CD4-positive, alpha-beta memory T cell (primary cell): ENCODE measurements at places on chromosomes 1 and 21. TPM values are rescaled to one million over a fixed set of nuclear protein-coding genes. Genes with fewer than 3 reads are reported as not detected.

- H3K4me1 ChIP-seq, result no peaks in the 10 kb centered on the region
- no peaks in the 10 kb centered on the region for H3K36me3 ChIP-seq
- DNase-seq, result no peak
- no peak overlapping the region for H3K27ac ChIP-seq
Measured at GRCh38 chr1:55301912-55302311, 86.7 kb upstream of the USP24 start.

GRCh38 chr1:184362876-184363275 is 24.0 kb upstream of the C1orf21 start:
- no peaks in the 10 kb centered on the region for H3K27me3 ChIP-seq
- H3K4me1 ChIP-seq, result no peaks in the 10 kb centered on the region
- no peaks in the 10 kb centered on the region for H3K36me3 ChIP-seq
- no peak overlapping the region for H3K4me3 ChIP-seq
- no peak for DNase-seq
- no peak overlapping the region for H3K27ac ChIP-seq

DNA sequence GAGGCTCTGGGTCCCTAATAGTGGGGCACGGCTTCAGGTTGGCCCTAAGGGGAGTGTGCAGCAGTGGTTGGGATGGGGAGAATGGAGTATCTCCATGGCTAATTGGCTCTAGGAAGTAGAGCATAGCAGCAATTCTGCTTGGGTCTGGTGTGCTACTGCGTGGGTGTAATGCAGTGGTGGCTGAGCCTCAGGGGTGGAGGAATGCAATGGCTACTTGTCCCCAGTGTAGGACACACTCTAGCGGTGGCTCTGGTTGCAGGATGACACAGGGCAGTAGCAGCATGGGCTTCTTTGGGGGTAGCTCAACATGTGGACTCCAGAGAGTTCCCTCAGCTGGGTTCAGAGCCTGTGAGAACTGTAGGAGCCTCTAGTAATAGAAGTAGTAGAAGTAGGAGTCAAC is 91.2 kb upstream of the FAM78B start:
- no peaks in the 10 kb centered on the region for H3K36me3 ChIP-seq
- no peaks in the 10 kb centered on the region for H3K27me3 ChIP-seq
- DNase-seq, result no peak
- H3K4me1 ChIP-seq, result no peaks in the 10 kb centered on the region

DNA sequence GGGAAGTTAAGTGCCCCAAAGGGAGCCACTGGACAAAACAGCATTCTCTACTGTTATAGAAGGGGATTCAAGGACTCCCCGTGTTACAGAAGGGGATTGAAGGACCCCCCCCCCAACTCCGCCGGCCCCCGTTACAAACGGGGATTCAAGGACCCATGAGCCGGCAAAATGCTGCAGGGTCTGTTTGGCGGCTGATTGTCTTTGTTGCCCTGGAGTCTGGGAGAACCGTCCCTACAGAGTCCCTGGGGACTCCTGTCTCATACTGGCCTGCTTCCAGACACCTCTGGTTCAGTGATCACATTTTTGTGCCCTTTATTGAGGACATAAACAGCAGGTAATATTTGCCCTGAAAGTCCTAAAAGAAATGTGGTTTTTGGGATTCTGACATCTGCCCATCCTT is 96.4 kb downstream of the SYF2 start:
- H3K4me3 ChIP-seq, result no peak overlapping the region
- H3K36me3 ChIP-seq, result no peaks in the 10 kb centered on the region
- no peak for DNase-seq
- H3K27ac ChIP-seq, result no peak overlapping the region
- peaks cover 7% of the 10 kb centered on the region for H3K27me3 ChIP-seq
- H3K4me1 ChIP-seq, result no peaks in the 10 kb centered on the region

GRCh38 chr1:171486048-171486519 is 754 bp downstream of the PRRC2C start:
- H3K4me3 ChIP-seq, result peak overlapping the region; percentile 45
- H3K4me1 ChIP-seq, result peaks cover 54% of the 10 kb centered on the region
- no peaks in the 10 kb centered on the region for H3K27me3 ChIP-seq
- H3K27ac ChIP-seq, result peak overlapping the region; percentile 100

DNA sequence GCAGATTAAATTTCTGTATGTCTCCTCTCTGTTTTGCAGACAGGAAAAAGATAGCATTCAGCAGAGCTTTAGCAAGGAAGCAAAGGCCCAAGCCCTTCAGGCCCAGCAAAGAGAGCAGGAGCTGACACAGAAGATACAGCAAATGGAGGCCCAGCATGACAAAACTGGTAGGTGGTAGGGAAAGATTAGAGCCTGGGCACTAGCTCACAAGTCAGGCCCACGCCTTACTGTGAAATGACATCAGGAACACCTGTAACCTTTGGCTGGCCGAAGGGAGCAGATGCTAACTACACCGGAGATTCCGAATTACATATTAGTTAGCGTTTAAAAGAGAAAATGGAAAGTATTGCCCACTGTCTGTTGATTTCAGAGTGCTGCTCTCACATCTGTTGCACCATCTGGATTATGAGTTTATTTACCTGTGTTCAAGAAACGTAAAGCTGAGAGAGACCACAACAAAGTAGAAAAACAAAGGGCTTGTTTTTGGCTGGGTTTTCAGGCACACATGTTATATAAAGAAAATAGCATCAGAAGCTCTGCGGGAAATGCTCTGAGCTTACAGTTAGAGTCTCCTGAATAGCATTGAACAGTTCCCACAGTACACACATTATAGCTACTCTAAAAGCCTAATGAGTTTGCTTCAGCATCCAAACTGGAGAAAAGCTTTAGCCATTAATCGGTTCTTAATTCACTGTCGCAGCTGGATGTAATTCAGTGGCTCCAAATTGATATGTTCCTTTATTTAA is 160.0 kb downstream of the SDCCAG8 start:
- DNase-seq, result no peak
- no peaks in the 10 kb centered on the region for H3K36me3 ChIP-seq
- H3K4me1 ChIP-seq, result peaks cover 23% of the 10 kb centered on the region
- no peak overlapping the region for H3K27ac ChIP-seq

GRCh38 chr21:42781150-42781970 is 98.0 kb downstream of the WDR4 start:
- no peak overlapping the region for H3K27ac ChIP-seq
- DNase-seq, result no peak
- peaks cover 43% of the 10 kb centered on the region for H3K4me1 ChIP-seq
- H3K4me3 ChIP-seq, result no peak overlapping the region

GRCh38 chr1:213296558-213296957 is 245.5 kb downstream of the RPS6KC1 start:
- no peaks in the 10 kb centered on the region for H3K27me3 ChIP-seq
- H3K27ac ChIP-seq, result no peak overlapping the region
- H3K36me3 ChIP-seq, result no peaks in the 10 kb centered on the region
- H3K4me3 ChIP-seq, result no peak overlapping the region
- DNase-seq, result no peak

- H3K27me3 ChIP-seq, result no peaks in the 10 kb centered on the region
- no peak overlapping the region for H3K27ac ChIP-seq
- DNase-seq, result no peak
- H3K4me3 ChIP-seq, result no peak overlapping the region
Measured at GRCh38 chr1:196466654-196467053, 141.6 kb downstream of the KCNT2 start.

DNA sequence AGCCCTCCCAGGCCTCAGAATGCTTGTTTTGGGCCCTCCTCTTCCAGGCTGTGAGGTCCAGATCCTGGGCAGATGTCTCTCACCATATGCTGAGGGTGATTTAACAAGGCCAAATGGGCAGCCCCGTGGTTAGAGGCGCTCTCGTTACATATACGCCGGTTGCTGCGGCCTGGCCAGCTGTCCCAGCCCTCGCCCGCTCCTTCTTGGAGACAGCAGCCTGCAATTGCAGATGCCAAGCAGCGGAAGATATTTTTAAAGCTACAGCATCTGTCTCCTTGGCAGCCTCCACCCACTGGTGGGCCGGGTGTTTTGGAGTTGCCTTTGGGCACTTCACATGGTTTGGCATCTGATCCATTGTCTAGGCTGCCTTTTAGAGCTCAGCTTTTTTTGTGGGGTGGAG is 178.8 kb upstream of the NFIA start:
- H3K36me3 ChIP-seq, result no peaks in the 10 kb centered on the region
- DNase-seq, result no peak
- H3K27ac ChIP-seq, result no peak overlapping the region
- no peaks in the 10 kb centered on the region for H3K4me1 ChIP-seq

DNA sequence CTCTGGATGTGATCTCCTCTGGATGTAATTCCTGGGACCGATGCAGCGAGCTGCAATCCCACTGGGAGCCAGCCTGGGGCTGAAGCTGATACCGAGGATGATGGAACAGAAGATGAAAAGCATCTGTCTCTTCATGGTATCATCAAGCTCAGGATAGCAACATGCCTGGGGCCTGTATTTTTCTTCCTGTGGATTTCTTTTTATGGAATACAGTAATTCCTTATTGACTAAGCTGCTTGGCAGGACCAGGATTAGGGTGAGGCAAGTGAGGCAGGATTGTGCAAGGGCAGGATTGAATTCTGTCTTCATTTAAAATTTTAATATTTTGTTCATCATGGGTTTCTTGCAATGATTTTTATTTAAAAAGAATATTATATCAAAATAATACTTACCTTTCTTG is 86.6 kb downstream of the SLC25A24 start:
- no peak overlapping the region for H3K4me3 ChIP-seq
- no peak for DNase-seq
- H3K36me3 ChIP-seq, result no peaks in the 10 kb centered on the region
- no peak overlapping the region for H3K27ac ChIP-seq
- no peaks in the 10 kb centered on the region for H3K27me3 ChIP-seq

GRCh38 chr1:100246738-100247137 is 2.9 kb downstream of the DBT start:
- peaks cover 34% of the 10 kb centered on the region for H3K4me1 ChIP-seq
- H3K4me3 ChIP-seq, result no peak overlapping the region

DNA sequence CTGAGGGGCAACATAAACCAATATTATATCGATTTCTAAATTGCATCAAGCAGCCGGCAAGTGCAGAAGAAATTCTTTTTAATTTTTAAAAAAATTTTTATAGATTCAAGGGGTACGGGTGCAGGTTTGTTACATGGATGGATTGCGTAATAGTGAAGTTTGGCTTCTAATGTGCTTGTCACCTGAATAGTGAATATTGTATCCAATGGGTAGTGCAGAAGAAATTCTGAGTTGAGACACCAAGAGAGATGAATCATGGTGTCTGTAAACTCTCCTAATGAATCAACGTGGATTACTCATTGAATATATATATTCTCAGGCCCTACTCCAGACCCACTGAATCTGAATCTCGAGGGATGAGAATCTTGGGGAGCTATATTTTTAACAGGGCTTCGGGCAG is 253.7 kb upstream of the FOXD3 start:
- no peak for DNase-seq
- no peak overlapping the region for H3K27ac ChIP-seq
- H3K36me3 ChIP-seq, result no peaks in the 10 kb centered on the region
- H3K4me3 ChIP-seq, result no peak overlapping the region

- H3K4me3 ChIP-seq, result no peak overlapping the region
- DNase-seq, result no peak
- H3K4me1 ChIP-seq, result peaks cover 24% of the 10 kb centered on the region
- H3K27me3 ChIP-seq, result no peaks in the 10 kb centered on the region
- H3K27ac ChIP-seq, result no peak overlapping the region
Measured at GRCh38 chr1:203805689-203806088, 10.3 kb downstream of the ZBED6 start.

- H3K27me3 ChIP-seq, result peaks cover 28% of the 10 kb centered on the region
- DNase-seq, result no peak
- no peak overlapping the region for H3K4me3 ChIP-seq
- peaks cover 12% of the 10 kb centered on the region for H3K4me1 ChIP-seq
- no peaks in the 10 kb centered on the region for H3K36me3 ChIP-seq
Measured at GRCh38 chr1:47507881-47508701, 70.2 kb downstream of the FOXD2 start.

PBXIP1 gene
- total RNA-seq, result 435 TPM

REG4 gene
- not detected for total RNA-seq

SLFNL1 gene
- 1.6 TPM for total RNA-seq
